NCI-H2227 treated with DMSO at 0.1 percent for 48 hours (cell line): ENCODE measurements at places on chromosomes 13 and 19.

GRCh38 chr13:44668688-44669087 lies 92.6 kb upstream of the TSC22D1 start:
- DNase-seq = no peak

GRCh38 chr19:45477713-45478453 lies 10.1 kb downstream of the FOSB start:
- DNase-seq = no peak

DNA sequence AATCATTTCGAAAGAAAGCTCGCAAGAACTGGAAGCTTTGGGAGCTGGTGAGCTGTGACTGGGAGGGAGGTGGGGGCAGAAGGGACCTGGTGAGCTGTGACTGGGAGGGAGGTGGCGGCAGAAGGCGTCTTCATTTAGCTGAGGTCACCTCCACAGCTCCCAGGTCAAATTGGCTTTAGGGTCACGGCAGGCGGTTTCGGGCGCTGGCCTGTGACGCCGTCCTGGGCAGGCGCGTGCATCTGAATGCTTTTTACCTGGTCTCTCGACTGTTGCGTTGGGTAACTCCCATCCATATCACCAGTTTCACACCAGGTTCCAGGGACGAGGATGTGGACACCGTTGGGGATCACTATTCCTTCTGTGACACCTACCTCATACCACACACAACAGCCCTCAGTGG lies 29.2 kb downstream of the C2CD4C start:
- DNase-seq = no peak

- DNase-seq = no peak
These were observed 8.9 kb downstream of the CIC start for GRCh38 chr19:42277821-42278451.

- no peak for DNase-seq
These were observed 61.4 kb downstream of the ERCC5 start for GRCh38 chr13:102907016-102907756.

DNA sequence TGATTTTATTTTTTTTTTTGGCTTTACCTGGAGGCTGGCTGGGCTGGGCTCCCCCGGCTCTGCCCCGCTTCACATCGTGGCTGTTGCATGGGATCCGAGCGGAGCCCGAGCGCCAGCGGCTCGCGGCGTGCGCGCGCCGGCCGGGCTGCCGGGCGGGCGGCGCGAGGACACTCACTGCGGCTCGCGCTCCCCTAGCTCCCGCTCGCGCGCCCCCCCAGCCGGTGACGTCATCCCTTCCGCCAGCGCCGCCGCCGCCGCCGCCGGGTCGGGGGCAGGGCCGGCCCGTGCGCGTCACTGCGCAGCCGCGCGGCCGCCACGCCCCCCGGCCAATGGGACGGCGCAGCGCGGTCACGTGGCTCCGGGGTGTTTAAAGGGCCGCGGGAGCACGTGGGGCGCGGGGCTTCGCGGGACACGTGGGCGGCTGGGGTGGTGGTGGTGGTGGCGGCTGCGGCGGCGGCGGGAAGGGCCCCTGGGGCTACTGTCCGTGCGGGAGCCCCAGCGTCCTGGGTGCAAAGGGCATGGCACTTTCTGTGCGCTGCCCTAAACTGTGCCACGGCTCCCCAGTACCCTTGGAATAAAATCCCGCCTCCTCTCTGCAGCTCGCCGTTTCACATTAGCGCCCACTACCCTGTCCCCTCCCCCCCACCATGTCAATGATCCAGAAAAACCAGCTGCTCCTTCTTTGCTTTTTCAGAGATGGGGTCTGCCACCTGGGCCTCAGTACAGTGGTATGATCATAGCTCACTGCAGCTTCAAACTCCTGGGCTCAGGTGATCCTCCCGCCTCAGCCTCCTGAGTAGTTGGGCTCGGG lies at the start of gene PTPRS:
PTPRS (minus strand) TSS at position 176 of the 811 bp plus-strand sequence. CDS start 54,672 bp downstream, outside the sequence.
- peak; percentile 76 for DNase-seq

DNA sequence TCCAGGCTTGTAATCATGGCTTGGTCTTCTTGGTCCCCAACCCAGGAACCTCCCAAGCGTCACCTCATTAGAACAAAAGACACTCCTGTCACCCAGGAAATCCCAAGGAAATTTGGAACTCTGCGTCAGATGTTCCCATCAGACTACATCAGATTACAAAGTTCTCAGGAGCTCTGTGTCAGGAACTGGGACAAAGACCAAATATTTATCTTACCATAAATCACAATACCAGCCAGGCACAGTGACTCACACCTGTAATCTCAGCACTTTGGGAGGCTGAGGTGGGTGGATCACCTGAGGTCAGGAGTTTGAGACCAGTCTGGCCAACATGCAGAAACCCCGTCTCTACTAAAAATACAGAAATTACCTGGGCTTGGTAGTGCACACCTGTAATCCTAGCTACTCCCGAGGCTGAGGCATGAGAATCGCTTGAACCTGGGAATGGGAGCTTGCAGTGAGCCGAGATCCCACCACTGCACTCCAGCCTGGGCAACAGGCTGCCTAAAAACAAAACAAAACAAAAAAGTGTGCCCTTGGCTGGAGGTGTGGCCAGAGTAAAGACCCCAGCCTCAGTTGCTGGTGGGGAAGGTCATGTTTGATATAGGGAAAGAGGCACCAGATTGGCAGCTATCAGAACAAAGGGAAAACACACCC lies 16.7 kb upstream of the CCDC124 start:
- DNase-seq = no peak

DNA sequence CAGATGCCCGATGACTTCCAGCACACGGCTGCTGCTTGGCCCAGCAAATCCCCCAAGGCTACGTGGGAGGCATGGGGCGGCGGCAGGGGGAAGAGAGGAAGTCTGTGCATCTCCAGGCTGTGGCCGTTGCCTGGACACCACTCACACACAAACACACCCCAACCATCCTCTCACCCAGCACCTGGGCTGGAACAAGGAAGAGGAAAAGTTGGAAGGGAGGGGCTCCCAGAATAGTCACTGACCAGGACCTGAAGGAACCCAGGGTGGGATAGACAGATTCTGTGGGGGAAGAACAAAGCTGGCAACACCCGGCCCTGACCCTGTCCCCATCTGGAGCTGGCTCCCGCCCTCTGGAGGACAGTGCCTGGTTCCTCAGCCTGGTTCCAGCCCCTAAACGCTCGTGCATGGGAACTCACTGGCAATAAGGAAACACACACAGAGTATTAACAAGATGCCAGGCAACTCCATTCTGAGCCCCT lies 11.2 kb downstream of the PPP6R1 start:
- DNase-seq = no peak

DNA sequence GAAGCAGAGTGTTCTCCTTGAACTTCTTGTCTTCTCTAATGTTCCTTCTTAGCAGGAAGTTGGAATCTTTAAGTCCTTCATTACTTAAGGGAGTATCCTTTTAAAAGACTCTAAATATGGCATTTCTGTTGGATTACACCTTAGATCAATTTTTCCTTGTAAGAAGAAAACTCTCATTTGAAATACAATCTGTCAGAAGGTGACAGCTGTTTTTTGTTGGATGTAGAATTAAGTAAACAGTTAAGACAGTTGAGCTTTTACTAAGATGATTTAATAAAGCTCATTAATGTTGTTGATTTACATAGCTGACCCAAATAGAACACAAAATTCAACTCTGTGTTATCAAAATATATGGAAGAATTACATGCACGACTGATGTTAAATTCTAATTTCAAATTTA lies 16.7 kb upstream of the MBNL2 start:
- DNase-seq = no peak

GRCh38 chr19:9166846-9167245 lies 11.9 kb upstream of the OR7D2 start:
- no peak for DNase-seq

DNA sequence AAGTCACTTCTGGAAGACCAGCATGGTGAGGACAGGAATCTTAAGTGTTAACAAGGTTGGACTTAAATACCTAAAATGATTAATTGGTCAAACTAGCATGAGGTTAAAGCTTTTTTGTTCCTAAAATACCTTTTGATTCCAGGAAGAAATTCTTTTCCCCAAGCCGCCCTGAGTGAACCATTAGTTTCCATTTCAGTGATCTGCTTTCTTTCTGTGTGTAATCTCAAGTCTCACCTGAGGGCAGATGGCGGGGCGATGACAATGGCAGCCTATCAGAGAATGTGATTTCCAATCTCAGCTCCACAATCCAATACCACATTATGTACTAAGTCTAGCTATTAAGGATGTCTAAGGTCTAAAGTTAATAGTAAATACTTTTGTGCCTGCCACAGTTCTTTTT lies 390.9 kb upstream of the SGCG start:
- no peak for DNase-seq

DNA sequence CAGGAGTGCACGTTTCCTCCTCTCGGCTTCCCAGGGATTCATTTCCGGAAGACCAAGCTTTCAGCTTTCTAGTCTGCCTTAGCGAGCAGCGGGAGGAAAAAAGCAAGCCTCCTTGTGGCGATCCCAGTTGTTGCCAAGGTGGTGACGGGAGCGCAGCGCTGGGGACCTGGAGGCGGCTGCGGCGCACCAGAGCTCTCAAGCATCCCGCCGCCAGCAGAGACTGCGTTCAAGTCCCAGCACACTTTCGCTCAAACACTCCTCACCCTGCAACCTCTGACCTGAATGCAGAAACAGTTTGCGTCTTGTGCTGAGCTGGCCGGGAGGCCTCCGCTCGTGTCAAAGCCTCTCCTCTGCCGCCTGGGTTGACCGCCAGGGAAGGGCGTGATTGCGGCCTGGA lies 4.9 kb downstream of the GSX1 start:
- peak; percentile 4 for DNase-seq

DNA sequence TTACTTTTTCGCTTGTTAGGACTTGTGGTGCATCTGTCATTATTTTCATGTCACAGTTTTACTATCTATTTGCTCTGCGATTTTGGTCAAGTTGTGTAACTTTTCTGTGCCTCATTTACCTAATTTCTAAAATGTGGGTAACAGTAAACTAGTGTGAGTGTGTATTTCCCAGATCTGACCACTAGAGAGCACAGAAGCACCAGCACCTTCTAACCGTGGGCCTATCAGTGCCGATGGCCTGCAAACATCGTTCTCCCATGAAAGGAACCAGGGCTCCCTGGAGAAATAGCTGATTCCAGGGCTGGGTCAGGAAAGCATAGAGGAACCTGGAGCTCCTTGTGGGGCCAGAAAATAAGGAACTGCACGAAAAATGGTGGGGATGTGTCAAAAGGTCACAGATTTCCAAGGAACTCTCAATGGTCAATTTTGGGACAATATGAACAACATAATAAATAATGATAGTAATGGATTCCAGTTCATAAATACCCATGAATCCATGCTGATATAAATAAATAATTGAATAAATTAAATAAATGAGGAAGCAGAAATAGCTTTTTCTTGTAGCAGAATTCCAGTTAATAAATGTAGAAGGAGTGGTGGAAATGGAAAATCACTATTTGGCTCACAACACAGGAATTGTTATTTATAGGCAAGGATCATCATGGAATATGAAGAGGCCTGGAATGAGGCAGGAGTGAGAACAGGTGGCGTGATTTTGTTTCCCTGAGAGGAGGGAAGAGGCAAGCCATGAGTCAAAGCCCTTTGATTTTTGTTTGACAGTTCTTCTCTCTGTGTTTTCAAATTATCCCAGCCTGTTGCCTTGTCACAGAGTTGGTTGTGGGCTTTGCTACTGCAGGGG lies 31.1 kb downstream of the CEACAM8 start:
- DNase-seq = peak; percentile 72

- no peak for DNase-seq
These were observed 528.9 kb downstream of the DACH1 start for GRCh38 chr13:71338070-71338469.

DNA sequence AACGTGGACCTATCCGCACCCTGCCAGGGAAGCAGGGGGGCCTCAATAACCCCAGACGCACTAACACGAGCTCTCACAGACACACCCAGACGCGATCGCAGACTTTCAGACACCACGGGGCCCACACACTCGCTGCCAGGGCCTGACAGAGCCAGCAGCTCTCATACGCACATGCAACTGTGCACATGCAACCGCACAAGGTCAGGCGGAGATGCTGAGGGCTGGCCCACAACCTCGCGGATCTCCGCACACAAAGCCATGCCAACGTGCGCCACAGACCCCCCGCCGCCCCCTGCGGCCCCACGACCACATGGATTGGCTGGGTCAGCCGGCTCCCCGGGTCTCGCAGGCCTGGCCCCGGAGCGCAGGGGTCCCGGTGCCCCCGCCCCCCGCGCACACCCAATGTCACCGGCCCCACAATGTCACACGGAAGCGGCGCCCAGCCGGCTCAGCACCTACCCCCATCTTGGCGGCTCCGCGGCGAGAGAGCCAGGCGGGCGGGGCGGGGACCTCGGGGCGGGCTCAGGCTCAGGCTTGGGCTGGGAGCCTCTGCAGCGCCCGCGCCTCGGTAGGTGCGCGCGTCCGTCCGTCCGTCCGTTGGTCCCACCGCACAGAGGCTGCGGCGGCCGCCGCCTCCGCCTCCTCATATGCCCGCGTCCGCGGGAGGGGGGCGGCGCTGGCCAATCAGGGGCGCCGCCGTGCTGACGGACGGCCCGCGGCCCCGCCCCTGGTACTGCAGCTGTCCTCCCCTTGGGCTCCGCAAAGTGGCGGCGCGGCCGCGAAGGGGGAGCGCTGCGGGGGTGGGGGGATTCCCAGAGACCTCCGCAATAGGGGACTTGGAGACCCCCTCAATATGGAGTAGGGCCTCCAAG lies at the start of gene ATP1A3:
ATP1A3 (minus strand) TSS at position 619 of the 872 bp plus-strand sequence; CDS start at position 465, 154 bp downstream.
- DNase-seq = peak; percentile 96

GRCh38 chr13:62110079-62110478 lies 694.4 kb upstream of the PCDH20 start:
- DNase-seq = no peak

DNA sequence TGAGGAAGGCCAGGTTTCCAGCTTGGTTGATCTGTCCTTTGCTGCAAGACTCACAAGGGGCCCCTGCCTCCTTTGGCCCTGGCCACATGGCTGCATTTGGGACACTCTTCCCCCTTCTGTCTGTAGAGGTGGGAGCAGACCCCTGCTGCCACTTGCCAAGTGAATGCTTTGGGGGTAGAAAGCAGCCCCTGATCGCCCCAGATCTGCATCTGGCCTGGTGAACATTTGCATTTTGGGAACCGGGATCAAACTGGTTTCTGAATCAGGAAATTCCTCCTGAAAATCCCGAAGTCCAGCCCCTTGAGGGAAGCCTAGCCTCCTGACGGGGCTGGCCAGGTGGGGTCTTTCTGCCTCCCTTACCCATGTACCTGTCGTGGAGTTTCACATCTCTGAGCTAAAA lies 14.9 kb downstream of the DPF1 start:
- DNase-seq = no peak
